Activated T-cell treated with anti-CD3 and anti-CD28 coated beads, Interleukin-2, amount 50 U/mL, for 1 hour (primary cell): ENCODE measurements at places on chromosomes 2 and 18.

DNA sequence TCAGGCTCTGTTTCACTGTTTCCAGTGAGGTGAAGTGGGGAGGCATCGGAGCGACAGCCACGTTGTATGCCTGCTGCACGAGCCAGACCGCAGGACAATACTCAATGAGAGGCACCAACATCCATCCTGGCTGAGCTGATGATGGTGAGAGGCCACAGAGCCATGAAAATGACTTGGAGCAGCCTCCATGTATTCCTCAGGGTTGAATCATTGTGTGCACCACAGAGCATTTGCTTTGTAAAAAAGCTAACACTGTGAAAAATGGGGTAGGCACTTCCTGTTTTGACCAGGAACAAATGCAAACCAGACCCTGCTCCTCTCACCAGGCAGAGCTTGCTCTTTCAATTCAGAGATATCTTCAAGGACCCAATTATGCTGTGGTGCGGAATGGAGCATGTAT is 87.2 kb downstream of the LPIN1 start:
- no peak for DNase-seq

- DNase-seq, result no peak
Measured at GRCh38 chr2:96427917-96428316, 77.2 kb downstream of the NEURL3 start.

GRCh38 chr2:37892436-37893114 is 32.5 kb upstream of the RMDN2 start:
- DNase-seq, result no peak

- peak; percentile 36 for DNase-seq
Measured at GRCh38 chr18:3603421-3604234, 153.7 kb downstream of the TGIF1 start.

DNA sequence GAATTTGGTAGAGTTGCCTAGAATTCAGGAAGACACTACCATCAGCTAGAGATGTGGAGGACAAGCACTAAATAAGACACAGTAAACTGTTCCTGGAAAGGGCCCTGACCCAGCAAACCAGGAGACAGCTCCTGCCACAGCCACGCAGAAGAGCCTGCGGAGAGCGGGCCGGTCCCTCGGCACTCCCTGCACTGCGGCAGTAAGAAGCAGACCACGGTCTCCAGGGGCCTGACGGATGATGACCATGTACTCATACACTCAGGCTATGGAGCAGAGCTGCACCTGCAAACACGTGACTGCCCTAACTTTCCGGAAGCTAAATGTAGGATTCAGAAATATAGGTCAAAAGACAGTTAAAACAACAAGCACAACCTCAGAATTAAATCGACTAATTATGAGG is 72.9 kb downstream of the ZNF516 start:
- DNase-seq, result no peak

- no peak for DNase-seq
Measured at GRCh38 chr2:34785206-34785785, 1186.2 kb upstream of the FAM98A start.

DNA sequence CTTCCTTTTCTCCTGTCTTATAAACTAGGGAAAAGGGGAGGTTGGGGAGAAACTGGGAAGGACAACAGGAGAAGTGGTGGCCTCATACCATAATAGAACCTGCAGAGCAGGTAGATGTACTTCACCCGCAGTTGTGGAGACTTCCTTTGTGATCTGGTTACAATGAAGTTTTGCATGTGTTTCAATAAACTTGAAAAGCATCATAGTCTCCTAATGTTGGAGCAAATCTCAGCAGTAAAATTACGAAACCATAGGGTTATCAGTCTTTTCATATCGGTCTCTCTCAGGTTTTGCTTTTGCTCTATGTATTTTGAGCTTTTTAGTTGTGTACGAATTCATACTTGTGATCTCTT is 30.5 kb downstream of the ANO7 start:
- DNase-seq, result no peak

- no peak for DNase-seq
Measured at GRCh38 chr2:81767187-81767912, 1462.8 kb upstream of the LRRTM1 start.

GRCh38 chr2:11387100-11387390 is 42.6 kb upstream of the ROCK2 start:
- no peak for DNase-seq

DNA sequence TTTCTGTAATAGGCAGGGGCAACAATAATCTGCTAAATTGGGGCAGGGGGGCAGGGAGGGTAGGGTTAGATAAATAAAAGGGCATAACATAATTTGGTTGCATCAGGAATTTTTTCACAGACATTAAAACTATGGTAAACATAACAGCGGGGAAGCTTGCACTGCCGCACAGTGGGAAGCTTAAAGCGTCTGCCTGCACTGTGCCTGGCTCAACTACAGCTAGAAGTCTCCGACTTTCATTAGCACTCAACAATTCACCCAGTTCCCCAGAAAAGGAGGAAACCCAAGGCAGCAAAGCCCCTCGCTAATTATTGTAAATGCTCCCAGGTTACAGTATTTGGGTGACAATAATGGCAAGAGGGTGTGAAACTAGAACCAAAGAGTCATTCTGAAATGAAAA is 562.9 kb downstream of the ARHGAP15 start:
- DNase-seq, result no peak

GRCh38 chr18:35426786-35427185 is 49.6 kb upstream of the ZNF396 start:
- DNase-seq, result no peak

- no peak for DNase-seq
Measured at GRCh38 chr2:145022666-145023333, 502.9 kb upstream of the ZEB2 start.

GRCh38 chr2:129713337-129713736 is 266.1 kb upstream of the RAB6C start:
- no peak for DNase-seq

- DNase-seq, result no peak
Measured at GRCh38 chr18:36780748-36781147, 48.1 kb downstream of the TPGS2 start.

GRCh38 chr2:213172641-213173040 is 21.2 kb upstream of the IKZF2 start:
- no peak for DNase-seq

DNA sequence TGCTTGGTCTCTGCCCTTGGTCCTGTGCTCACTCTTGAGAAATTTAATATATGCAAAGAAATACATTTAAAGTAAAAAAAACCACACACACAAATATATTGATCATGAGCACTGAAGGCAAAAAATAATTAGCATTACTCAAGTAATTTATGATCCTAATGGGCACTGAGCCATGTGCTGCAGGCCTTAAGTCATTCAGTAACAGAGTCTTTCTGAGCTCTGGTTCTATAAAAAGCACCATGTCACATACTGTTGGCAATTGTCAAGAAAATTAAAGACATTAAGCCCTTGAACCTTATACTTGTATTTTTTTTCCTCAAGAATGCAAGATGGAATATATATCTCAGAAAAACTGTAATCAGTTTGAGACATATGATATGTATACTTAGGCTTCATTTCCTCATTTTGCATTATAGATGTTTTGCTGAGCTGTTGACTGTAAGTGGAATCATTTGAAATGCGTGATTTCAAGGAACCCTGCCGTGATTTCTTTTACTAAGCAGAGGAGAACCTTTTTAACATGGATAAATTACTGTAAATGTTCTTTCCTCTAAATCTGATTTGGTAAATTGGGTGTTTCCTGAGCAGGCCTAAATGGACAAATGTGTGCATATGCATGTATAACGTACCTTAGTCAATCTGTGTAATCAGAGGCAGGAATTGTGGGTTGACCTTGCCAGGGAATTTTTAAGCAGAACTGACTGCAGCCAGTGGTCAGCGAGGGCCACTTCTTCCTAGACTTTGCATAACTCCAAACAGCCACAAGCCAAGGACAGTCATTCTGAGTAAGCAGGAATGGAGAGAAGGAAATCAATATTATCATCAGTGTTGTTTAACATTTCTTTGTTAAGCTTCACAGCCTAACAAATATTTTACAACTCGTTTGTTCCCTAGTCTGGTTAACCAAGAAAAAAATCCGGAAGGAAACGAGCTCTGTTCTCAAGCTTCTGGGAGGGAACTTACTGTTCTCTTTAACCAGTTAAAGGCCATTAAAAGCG is 191.5 kb upstream of the ATP5MC3 start:
- no peak for DNase-seq

GRCh38 chr2:241088376-241088775 is 13.7 kb downstream of the MTERF4 start:
- DNase-seq, result no peak

GRCh38 chr18:32425466-32425865 is 45.2 kb downstream of the GAREM1 start:
- DNase-seq, result no peak

DNA sequence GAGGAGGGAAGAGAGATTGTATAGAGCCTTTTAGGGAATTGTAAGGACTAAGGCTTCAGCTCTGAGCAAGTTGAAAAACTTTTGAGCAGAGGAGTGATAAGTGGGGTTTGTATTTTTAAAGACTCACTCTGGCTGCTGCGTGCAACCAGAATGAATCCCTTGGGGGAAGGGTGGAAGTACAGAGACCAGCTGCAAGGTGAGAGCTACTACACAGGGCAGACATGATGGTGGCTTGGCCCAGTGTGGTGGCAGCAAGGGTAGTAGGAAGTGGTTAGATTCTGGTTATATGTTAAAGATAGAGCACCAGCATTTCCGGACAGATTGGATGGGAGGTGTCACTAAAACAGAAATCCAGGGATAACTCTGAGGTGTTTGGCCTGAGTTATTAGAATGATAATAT is 10.1 kb upstream of the SESTD1 start:
- no peak for DNase-seq
